ENCODE measurements at places on chromosomes 1 and 21.

- no peak for DNase-seq
Observed at GRCh38 chr1:116572099-116572498, 1.3 kb upstream of the CD58 start.

GRCh38 chr1:170377440-170377839 lies 154.5 kb upstream of the GORAB start:
- DNase-seq, result no peak

DNA sequence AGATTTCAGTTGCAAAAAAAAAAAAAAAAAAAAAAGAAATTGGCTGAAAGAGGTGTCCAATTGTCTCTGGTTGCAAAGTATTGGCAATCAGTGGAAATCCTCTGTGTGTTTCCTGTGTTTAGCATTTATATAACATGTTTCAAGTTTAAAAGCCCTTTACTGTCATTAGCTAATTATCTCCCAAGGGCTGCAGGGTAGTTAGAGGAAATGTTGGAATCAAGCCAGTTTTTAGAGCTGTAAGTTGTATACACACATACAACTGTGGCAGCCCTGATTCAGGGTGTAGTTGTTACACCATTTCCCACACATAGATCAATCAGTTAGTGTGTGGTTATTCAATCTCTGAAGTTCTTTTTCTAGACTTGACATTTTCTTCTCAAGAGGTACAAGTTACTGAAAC lies 8.9 kb upstream of the ZNF326 start:
- DNase-seq, result no peak

- no peak for DNase-seq
Observed at GRCh38 chr1:29144178-29144577, 20.5 kb upstream of the TMEM200B start.

- DNase-seq, result no peak
Observed at GRCh38 chr1:119859647-119860046, 36.7 kb downstream of the ADAM30 start.

GRCh38 chr21:44085491-44086321 lies 21.5 kb upstream of the PWP2 start:
- DNase-seq, result no peak
